ENCODE measurements at places on chromosomes 5 and 9. TPM values are rescaled to one million over a fixed set of nuclear protein-coding genes. Genes with fewer than 3 reads are reported as not detected.

- DNase-seq, result no peak
These were observed 59.7 kb downstream of the DOCK8 start for GRCh38 chr9:274406-274805.

DNA sequence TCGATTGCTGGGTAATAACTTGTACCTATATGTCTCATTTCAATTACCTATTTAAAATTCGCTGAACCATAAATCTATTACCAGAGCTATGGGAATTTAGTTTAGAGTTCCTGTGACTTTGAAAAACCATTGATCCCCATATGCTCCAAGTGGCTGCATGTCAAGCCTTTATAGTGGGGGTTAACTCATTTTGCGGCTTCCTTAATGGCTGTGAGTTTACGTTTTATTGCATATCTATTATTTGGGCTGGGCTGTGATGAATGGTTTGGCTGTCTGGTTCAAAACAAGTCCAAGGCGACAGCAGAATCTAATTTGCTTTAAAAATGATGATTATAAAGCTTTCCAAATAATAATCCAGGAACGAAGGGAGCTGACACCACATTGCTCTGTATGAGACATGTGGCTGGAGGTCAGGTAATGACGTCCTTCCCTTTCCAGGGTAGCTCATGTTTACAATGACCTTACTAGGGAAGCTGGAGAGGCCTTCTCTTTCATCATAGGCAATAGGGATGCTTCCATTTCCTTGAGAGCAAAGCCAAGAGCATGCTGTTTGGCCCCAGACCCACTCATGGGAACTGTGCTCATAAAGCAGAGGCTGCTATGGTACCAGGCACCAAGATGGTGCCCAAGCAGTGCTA lies 258.3 kb downstream of the HSPA4 start:
- DNase-seq, result no peak

- DNase-seq, result peak; percentile 44
These were observed 42.3 kb downstream of the SH3RF2 start for GRCh38 chr5:145978708-145979107.

- DNase-seq, result no peak
These were observed 3.2 kb downstream of the CEL start for GRCh38 chr9:133065070-133065388.

Gene SLC6A7
- not detected for total RNA-seq

- no peak for DNase-seq
These were observed 296.9 kb downstream of the FAM170A start for GRCh38 chr5:119926301-119926700.

DNA sequence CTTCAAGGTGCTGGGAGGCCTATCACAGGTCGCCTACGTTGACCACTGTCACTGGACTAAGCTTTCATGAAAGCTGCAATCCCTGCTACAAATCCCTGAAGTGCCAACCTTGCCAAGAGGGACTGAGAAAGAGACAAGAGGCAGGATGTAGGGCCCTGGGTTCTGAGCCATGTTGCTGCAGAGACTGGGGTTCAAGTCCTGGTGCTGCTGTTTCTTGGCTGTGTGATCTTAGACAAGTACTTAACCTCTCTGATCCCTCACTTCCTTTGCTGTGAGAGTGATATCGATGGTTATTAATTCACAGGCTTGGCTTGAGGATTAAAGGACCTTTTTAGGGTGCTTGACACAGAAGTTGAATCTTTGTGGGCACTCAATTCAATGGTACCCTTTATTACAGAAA lies 15.5 kb downstream of the CSF1R start:
- no peak for DNase-seq

Gene OGN
- 0.43 TPM for total RNA-seq

GRCh38 chr5:102638912-102639652 lies 116.0 kb upstream of the PAM start:
- DNase-seq, result no peak

- peak; percentile 65 for DNase-seq
These were observed 163.1 kb downstream of the PAX5 start for GRCh38 chr9:36870960-36871359.

DNA sequence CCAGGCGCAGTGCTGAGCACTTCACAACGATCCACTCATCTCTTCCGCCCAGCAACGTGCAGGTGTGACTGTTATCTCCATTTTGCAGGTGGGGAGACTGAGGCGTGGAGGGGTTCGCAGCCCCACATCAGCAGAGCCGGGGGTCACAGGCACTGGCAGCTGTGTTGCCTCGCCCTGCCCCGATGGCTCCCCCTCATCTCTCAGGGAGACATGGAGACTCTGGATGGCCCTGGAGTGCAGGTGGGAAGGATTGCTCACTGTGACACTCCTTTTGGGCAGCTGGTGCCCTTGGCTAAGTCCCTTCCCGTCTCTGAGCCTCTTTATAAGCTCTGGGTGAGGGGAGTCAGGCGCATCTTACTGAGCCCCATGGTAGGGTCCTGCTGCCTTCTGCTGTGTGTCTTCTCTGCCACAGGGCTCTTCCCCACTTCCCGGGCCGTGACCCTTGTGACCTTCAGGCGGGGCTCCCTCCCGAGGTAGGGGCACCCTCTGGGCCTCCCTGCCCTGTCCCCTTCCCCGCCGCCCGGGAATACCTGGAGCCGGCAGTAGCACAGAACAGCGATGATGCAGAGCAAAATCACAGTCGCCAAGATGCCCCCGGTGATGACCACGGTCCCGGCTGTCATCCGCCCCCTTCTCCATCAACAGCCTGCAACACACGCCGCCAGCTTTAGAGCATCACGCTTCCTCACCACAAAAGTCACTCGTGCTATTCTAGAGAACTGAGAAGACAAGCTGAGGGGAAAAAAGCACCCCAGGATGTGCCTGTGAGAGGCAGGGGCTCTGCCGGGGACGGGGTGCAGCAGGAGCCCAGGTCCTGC lies 29.4 kb downstream of the FAM163B start:
- DNase-seq, result no peak

Gene ANKRD31
- total RNA-seq, result 0.02 TPM
